ENCODE measurements at places on chromosomes 6 and 20.

DNA sequence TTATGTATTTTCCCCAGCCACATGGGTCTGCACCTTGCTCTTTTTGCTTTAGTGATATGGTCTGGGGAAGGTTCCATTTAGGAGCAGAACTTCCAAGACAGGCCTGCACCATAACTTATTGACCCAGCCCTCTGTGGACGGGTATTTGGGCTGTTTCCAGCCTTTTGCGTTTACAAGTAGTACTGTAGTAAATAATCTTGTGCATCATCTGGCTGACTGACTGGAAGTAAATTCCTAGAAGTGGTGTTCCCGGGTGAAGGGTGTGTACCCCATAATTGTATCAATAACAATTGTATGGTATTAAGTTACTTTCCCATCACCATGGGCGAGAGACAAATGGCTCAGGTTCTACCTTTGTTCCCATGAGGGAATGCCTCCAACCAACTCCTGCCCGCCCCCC lies 31.6 kb downstream of the SPDEF start:
- DNase-seq = no peak

- no peak for DNase-seq
Observed at GRCh38 chr6:8029243-8029870, 34.8 kb downstream of the BLOC1S5 start.

- no peak for DNase-seq
Observed at GRCh38 chr20:47664744-47665143, 120.5 kb downstream of the SULF2 start.

- no peak for DNase-seq
Observed at GRCh38 chr20:33433465-33434234, 9.9 kb downstream of the SNTA1 start.

Data from stimulated activated CD4-positive, alpha-beta T cell treated with anti-CD3 and anti-CD28 coated beads, Interleukin-2, amount 100 ng/mL, for 24 hours (primary cell).